ENCODE measurements at places on chromosomes 3 and 15.

GRCh38 chr3:104316118-104316517 lies 1050.6 kb upstream of the ALCAM start:
- DNase-seq = no peak

DNA sequence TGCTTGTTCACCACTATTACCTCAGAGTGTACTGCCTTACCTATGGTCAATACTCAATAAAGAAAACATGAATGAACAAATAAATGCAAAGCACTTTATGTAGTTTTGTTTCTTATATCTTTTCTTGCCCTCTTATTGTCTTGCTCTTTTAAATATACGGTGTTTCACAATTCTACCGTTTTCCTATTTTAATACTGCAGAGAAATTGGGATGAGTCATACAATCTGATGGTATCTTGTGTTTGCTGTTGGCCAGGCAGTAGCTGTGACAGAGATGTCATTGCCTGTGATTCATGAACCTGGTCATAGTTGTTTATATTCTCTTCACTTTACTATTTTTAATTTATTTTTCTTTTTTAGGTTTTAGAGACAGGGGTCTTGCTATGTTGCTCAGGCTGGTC lies 48.3 kb downstream of the SERP1 start:
- no peak for DNase-seq

GRCh38 chr15:66595931-66596545 lies 30.2 kb upstream of the LCTL start:
- DNase-seq = no peak

DNA sequence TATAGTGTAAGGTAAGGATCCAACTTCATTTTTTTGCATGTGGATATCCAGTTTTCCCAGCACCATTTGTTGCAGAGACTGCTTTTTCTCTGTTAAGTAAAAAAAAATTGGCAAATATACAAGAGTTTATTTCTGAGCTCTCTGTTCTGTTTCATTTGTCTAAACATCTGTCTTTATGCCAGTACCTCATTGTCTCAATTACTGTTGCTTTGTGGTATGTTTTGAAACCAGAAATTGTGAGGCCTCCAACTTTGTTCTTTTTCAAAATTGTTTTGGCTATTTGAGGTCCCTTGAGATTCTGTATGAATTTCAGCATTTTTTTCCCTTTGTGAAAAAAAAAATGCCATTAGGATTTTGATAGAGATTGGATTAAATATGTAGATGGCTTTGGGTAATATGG lies 150.5 kb downstream of the MINAR1 start:
- no peak for DNase-seq

DNA sequence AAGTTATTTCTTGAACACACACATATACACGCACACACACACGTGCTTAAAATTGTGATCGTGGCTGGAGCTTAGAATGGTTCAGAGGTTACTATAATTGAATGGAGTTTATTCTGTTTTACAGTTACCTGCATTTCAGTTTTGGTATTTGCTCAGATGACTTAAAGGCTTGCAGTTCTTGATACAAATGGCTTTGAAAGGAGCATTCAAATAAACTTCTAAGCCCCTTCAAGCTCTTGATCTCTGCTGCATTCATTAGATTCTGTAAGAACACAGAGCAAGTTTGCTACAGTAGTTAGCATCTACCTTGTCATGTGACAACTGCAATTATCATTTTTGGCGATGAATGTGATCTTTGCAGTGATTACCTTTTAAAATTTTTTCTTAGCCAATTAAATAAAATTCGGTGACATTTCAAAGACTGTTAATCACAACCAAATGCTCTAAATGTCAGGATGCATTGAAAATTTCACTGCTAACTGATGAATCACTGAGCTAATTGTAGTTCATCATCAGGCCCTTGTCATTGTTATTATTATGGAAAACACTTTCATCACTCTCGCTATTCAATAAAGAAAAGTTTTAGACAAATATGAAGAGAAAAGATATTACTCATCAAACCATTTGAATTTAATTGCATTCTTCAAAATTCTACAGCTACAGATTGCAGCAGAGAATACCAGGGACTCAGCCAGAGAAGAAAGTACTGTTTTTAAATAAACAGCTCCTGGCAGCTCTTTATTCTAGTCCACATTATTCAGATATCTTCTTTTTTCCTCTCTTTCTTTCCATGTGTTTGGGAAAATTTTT lies 296.1 kb downstream of the LRTM1 start:
- DNase-seq = no peak

DNA sequence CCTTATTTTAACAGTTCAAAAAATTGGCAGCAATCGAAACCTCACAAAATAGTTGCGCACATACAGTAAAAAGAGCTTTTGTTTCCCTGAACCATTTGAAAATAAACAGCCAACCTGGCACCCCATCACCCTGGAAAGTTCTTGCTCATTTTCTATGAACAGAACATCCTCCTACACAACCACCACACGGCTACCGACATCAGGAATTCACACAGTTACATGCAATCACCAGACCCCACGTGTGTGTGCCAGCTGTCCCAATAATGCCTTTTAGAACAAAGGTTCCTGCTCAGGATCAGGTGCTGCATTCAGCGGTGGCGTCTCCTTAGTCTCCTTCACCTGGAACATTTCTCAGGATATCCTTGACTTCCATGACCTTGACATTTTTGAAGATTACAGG lies 186.5 kb downstream of the KLF13 start:
- DNase-seq = no peak

DNA sequence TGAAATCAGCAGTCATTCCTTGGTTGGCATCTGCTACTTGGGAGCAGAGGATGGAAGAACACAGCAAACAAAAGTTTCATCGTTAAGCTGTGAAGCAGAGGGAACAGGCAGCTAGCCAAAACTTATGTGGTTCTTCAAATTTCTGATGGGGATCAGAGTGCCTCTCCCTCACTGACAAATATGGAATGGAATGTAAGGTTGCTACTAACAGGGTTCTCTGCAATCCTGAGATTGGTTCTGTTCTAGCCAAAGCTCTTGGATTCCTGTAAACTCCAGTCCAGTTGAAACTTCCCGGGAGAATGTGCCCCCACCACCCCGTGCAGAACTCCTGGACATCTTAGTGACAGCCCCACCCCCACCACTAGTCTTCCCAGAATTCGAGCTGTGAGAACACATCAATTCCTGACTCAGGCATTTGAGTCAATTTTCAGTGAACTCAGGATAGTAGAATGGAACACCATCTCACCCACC lies 55.9 kb upstream of the PHLDB2 start:
- DNase-seq = no peak

DNA sequence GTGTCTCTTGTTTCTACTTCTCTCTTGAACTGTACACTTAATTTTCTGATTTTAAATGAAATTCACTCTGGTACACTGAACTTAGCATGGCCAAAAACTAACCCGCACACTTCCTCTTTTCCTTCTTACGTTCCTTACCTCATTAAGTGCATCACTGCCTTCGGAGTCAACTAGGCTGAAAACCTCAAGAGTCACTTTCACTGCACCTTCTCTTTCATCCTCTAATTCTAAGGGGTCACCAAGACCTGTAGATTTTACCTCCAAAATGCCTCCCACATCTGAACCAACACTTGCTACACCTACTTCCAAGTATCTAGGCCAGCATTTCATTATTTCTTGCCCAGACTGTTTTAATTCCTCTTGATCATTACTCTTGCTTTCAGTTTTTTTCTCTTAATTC lies 6.6 kb downstream of the CBLB start:
- DNase-seq = no peak

DNA sequence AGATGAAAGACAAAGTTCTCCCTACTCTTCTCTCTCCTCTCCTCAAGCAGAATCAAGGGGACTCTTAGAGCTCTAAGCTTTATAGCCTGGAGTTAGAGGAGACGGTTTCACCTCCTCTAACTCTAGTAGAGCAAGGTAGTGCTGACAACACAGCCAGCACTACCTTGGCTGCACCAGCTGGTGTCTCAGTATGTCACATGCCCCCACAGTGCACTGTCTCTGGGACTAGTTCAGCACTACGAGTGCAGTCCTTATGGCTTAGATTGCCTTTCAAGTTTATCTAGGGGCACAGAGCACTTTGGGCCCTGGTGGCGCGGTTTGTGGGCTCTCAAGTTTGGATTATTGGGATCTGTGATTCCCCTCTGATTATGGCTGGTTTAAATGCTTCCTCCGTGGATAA lies 614.1 kb upstream of the NECTIN3 start:
- DNase-seq = no peak

DNA sequence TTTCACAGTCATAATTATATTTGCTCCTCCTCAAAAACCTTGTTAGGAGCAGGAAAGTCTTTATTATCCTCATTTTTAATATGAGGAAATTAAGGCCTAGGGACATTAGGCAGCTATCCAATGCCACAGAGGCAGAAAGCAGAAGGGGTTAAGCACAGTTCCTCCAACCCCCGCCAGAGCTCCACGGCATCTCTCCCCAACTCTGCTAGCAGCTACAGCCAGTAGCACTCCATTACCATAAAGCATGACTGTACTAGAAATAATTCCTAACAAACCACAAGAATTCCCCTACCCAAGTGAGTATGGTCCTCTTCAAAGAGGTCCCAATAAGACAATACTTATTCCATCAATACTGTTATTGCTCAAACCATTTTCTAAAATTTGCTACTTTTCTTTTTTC lies 9.8 kb downstream of the HEG1 start:
- DNase-seq = no peak

- DNase-seq = no peak
Observed at GRCh38 chr15:71055461-71055860, 59.8 kb upstream of the THSD4 start.

DNA sequence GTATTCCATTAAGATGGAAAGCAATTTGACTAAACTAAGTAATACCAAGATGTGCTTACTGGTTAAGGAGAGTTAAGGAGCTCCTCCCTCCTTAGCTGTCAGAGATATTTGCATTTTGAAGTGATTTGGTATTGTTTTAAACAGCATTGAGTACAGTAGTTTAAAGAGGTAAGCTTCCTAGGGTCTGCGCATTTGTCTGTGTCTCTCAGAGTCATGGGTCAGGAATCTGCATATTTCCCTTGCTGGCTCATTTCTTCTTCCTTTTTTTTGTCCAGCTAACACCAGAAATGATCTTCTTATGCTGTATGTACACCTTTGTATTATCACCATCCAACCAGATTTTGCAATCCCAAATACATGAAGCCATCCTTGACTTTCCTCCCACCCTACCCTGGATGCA lies 163.0 kb upstream of the BFSP2 start:
- no peak for DNase-seq

DNA sequence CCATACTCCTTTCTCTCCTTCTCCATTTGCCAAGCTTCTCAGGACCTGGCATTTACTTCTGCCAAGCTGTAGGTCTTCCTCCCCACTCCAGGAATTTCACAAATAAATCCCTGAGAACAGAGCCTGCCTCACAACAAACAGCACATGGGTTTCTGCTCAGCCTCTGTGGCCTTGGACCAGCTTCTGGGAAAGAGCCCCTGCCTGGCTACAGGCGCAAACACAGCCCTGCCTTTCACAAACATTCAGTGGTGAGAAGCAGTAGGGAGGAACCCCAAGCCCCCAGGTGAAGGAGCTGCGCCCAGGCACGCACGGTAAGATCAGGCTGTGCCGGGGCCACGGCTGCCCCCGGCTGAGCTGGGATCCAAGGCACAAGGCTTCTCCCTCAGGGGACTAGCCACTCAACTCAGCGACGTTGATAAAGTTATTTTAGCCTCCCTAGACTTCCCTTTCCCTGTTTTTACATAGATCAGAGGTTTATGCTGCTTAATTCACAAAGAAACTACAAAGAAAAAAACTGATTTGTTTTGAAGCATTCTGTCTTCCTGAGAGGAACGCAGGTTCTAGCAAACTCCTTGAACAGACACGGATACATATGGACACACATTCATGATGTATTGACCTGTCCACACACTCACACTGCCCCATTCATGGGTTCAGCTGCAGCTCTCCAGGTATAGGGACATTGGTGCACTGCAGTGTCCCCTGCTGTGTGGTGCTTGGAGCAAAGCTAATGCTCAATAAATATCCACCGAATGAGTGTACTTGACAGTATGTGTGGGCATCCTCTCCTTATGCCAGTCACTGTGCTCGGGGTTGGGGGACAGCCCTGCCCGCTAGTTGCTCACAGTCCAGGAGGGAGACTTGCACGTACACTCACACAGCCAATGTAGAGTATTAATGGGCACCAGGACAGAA lies 25.4 kb downstream of the HES1 start:
- DNase-seq = no peak

DNA sequence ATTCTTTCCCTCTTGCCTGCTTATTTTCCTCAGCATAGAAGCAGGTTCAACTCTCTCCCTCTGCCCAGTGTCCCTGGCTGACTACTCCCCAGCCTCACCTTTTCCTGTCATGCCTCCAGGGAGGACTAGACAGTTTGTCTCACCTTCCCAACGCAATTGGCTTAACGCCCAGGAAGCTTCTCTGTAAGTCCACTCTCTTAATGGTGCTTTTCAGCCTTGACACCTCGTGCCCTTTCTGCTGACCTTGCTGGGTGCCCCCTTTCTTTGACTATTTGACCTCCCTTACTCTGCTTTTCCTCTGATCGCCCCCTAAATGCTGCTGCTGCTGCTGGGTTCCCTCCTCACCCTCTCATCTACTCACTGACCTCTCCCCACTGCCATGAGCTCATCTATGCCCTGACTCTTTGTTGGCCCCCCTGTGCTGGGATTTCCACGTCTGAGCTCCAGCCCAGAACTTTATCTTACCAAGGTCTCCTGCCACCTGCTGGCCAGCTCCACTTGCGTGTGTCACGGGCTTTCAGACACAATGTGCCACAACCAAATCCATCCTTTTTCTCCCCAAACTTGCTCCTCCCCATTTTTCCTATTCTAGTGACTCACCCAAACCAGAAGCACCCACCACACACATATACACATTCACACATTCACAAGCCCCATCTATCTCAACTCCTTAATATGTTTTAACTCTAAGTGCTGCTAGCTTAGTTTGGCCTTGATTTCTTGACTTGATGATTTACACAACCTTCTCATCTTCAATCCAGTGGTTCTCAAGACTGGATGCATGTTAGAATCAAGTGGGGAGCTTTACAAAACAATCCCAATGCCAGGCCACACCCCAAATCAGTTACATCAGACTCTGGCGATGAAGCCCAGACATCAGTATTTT lies 16.6 kb downstream of the EPB42 start:
- DNase-seq = peak; percentile 17

DNA sequence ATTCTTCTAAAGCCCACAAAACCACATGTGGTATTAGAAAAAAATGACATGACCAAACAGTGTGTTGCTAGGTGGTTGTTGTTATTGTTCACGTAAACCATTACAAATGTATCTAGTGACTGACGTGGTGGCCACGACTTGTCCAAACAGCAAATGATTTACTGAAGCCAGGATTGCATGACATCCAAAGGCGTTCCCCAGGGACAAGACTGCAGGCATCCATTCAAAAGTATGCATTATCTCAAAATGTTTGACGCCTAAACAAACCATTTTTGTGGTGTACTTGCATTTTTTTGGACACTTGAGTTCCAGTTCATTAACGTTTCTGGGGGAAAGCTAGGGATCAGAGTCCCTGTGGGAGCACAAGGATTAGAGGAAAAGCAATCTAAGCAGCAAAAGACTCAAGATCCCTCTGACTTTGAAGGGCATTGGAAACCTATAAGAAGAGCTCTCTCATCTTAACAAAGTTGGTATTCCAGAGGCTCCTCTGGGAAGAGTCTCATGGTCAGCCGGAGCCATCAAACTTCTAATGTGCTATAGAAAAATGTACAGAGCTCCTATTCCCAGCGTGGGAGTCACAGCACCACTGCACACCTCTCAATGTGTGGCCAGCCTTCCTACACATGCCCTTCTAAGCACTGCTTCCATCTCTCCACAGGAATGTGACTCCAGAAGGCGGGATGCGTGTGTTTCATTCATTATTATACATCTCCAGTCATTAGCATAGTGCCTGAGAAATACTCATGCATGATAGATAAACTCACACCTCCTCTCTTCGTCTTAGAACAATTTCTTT lies 62.9 kb downstream of the FBN1 start:
- no peak for DNase-seq

- no peak for DNase-seq
Observed at GRCh38 chr15:84883916-84884781, at the start of gene SLC28A1. SLC28A1 (plus strand) TSS chr15:84884662; CDS start chr15:84887761, 3,099 bp downstream.

All from activated T-helper 9 cell treated with anti-CD3 and anti-CD28 coated beads, Interleukin-2, amount 50 U/mL, for 16 hours (primary cell).